ENCODE measurements at places on chromosomes 13 and 19.

GRCh38 chr13:102643656-102644055, 46.9 kb downstream of the TPP2 start:
- no peak for DNase-seq

- no peak for DNase-seq
These were observed 50.4 kb downstream of the NUFIP1 start for GRCh38 chr13:44938854-44939253.

- DNase-seq, result no peak
These were observed 5.7 kb downstream of the POLR1D start for GRCh38 chr13:27627380-27627779.

DNA sequence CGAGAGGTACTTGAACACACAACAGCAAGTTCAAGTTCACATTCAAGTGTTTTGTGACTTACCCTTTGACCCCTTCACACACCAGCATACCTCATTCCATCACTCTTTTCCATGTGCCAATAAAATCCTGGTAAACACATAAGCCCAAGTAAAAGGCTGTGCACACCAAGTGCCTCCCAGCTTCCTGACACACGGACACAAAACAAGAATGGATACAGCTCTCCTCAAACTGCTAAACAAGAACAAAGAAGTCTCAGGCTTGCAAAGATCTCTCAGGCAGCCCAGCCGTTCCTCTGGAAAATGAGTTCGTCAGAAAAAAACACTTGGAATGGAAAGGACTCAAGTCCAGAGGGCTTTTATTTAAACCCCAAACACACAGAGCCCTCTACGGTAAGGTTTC, 83.7 kb downstream of the NUFIP1 start:
- DNase-seq, result no peak

- DNase-seq, result no peak
These were observed 15.6 kb downstream of the CLDN10 start for GRCh38 chr13:95568131-95568530.

DNA sequence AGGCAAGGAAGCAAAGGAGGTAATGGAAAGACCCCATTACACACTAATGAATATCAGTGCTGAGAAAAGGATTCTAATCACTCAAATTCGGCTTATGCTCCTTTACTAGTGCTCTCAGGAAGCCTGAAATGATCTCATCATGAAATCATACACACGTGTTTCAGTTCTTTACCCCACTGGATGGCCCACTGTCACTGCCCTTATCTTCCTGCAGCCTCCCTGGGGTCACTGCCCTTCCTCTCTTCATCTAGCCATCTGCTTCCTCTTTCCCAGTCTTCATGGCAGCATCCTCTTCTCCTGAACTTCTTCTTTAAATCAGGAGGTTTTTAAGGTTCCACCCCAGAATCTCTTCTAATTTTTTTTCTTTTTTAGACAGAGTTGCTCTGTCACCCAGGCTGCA, 27.9 kb upstream of the EEF1AKMT1 start:
- DNase-seq, result no peak

DNA sequence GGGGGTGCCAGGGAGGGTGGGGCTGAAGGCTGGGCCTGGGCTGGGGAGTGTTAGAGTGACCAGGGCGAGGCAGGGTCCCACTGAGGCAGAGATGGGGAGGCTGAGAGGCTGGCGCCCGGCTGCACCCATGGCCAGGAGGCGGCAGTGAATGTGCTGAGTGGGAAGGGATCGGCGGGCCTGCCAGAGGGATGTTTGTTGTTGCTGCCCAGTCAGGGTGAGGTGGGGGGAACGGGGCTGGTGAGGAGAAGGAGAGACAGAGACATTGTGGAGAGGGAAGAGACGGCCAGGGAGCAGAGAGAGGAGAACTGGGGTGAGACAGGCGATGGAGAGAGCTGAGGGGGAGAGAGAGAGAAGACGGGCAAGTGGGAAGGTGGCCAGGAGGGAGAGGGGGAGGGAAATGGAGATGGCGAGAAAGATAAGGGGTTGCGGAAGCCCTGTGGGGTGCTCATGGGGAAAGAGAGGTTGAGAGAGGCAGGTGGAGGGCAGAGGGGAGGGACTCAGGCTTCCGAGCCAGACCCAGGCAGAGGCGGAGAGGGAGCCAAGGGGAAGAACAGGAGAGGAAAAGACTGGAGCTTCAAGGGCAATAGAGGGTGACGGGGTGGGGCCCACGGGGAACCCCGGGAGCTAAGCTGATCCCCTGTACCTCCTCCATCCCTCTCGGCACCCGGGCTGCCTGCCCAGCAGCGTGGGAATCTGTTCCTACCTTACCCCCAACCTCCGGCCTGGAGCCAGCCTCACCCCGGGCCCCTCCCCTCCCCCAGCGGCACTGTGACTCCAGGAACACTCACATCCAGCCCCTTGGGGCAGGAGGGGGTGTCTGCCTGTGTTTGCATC, 690 bp upstream of the B3GNT8 start:
- peak; percentile 58 for DNase-seq

- peak; percentile 4 for DNase-seq
These were observed 15.4 kb upstream of the TMEM160 start for GRCh38 chr19:47063874-47064273.

DNA sequence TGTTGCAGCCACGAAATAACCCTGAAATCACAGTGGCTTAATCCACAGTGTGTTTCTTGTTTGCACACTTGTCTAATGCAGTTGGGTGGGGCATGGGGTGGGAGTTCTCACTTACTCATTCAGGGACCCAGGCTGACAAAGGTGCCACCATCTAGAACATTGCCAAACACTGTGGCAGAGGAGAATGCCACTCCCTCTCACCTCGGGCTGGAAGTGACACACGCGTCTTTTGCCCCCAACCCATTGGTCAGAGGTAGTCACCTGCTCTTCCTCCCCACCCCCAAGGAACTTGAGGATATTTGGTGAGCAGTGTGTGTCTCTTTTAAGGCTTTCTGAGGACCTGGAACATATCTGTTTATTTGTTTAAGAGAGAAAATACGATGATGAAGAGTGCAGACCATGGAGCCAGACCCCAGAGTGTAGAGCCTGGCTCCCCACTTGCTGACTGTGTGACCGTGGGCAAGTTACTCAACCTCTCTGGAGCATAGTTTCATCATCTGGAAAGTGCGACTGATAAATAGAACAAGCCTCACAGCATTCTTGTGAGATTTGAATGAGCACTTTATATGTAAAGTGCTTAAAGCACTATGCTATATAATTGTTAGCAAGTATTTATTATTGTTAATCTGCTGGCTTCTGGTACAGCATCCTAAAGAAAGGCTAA, 17.4 kb downstream of the GPR183 start:
- DNase-seq, result no peak
